HEK293T (cell line): ENCODE measurements at places on chromosomes 4 and X.

DNA sequence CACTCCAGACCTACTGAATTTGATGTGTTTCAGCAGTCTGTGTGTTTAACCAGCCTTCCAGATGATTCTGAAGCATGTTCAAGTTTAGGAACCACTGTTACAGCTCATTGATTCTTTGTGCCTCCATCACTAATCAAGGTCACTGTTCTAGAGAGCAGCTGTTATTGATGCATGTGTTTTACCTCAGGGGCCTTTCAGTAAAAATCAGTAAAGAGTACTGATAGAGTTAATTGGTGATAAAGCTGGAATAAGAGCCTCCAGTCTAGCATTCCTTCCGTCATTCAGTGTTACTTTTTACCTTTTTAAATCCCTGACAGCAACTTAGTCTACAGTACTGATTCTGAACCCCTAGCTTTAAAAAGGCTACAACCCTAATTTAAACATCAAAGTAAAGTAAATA, 12.9 kb downstream of the CPEB2 start:
- DNase-seq, result no peak

- DNase-seq, result no peak
These were observed 129.6 kb downstream of the LUZP4 start for GRCh38 chrX:115419069-115419468.

GRCh38 chr4:100147684-100148083, 42.6 kb downstream of the DDIT4L start:
- no peak for DNase-seq

- DNase-seq, result no peak
These were observed 69.8 kb downstream of the MTNR1A start for GRCh38 chr4:186485561-186486062.

GRCh38 chrX:41705680-41706374, 17.1 kb downstream of the GPR34 start:
- no peak for DNase-seq

- no peak for DNase-seq
These were observed 5.3 kb downstream of the ARSF start for GRCh38 chrX:3046253-3047240.

DNA sequence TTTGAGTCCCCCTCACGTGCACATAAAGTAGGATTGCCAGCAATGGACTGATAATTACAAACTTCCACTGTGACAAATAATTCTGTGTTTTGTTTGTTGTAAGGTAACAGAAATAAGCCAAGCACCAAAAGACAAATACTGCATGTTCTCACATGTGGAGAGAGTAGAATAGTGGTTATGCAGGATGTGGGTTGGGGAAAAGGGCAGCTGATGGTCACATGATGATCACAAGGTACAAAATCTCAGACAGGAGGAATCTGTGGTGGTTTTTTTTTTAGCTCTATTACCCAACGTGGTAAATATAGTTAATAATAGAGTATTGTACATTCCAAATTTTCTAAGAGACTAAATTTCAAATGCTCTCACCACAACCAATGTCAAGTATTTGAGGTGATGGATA, 182.3 kb downstream of the BANK1 start:
- DNase-seq, result no peak
